ENCODE measurements at places on chromosomes 3 and 15. TPM values are rescaled to one million over a fixed set of nuclear protein-coding genes. Genes with fewer than 3 reads are reported as not detected.

GRCh38 chr3:13072600-13073325, 466 bp downstream of the IQSEC1 start:
- H3K4me1 ChIP-seq: peaks cover 43% of the 10 kb centered on the region
- H3K36me3 ChIP-seq: peaks cover 3% of the 10 kb centered on the region
- peak overlapping the region; percentile 83 for H3K4me3 ChIP-seq
- no peak for DNase-seq

Gene RBP2
- total RNA-seq: not detected

Gene ALDH1A2
- 0.57 TPM for total RNA-seq

- no peak for DNase-seq
- H3K4me3 ChIP-seq: no peak overlapping the region
- peaks cover 13% of the 10 kb centered on the region for H3K27me3 ChIP-seq
- no peak overlapping the region for H3K27ac ChIP-seq
Observed at GRCh38 chr15:68399096-68400065, 32.6 kb downstream of the ITGA11 start.

DNA sequence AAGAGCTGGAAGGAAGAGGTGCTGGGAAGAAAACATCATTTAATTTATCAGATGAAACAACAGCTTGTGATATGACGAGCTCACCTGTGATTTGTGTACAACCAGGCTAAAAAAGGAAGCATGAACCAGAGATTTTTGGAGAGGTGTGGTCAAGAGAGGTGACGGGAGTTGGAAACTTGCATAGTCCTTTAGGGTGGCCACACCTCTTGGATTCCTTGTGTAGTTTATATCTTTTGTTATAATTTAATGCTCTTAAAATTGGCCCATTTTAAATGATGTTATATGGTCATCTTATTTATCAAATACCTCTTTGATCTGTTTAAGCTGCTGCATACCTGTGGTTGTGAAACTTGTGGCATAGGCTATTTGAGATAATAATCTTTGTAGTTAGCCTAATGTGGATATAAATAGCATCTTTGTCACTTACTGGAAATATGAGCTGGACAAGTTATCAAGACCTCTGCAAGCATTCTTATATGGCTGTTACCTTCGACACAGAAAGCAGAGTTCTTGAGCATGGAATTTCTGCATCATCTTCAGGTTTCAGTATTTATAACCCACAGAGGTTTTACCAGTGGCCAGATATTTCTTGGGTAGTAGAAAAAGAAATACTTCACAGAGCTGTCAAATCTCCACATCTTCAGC, 49.1 kb downstream of the IL1RAP start:
- peaks cover 62% of the 10 kb centered on the region for H3K36me3 ChIP-seq
- peak overlapping the region; percentile 87 for H3K27ac ChIP-seq
- DNase-seq: no peak
- H3K27me3 ChIP-seq: no peaks in the 10 kb centered on the region
- H3K4me3 ChIP-seq: peak overlapping the region; percentile 59
- peaks cover 70% of the 10 kb centered on the region for H3K4me1 ChIP-seq

Gene PAK6
- total RNA-seq: 0.33 TPM

GRCh38 chr15:79282371-79283251, at the start of gene ANKRD34C:
Gene ANKRD34C, plus strand, starts transcription at chr15:79282722. Its CDS starts 10,563 bp downstream, at chr15:79293285.
- peaks cover 2% of the 10 kb centered on the region for H3K4me1 ChIP-seq
- H3K4me3 ChIP-seq: no peak within 1 kb of the TSS
- peaks cover 3% of the 10 kb centered on the region for H3K36me3 ChIP-seq
- H3K27ac ChIP-seq: no peak within 1 kb of the TSS
- DNase-seq: no peak

Gene CPN2
- not detected for total RNA-seq

DNA sequence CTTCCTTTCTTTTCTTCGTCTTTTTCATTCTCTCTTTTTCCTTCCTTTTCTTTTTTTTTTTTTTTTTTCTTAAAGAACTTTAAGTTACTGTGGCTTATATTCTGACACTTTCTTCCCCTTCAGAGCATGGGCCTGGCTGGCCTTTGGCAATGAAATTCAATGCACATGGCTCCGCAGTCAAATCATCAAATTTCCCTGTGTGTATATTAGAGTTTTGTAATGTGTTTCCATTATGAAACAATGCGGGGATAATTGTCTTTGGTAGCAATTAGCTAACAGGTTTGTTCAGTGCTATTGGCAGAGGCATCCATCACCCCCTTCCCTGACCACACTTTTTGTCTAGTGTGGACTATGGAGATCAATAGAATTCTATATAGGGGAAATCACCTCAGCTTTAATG, 80.5 kb downstream of the CDIN1 start:
- no peak for DNase-seq
- H3K27ac ChIP-seq: no peak overlapping the region
- H3K4me3 ChIP-seq: no peak overlapping the region
- H3K36me3 ChIP-seq: no peaks in the 10 kb centered on the region
- no peaks in the 10 kb centered on the region for H3K4me1 ChIP-seq

Gene ARHGEF26
- 0.12 TPM for total RNA-seq

GRCh38 chr3:28150465-28151206, 90.8 kb upstream of the CMC1 start:
- peaks cover 2% of the 10 kb centered on the region for H3K4me1 ChIP-seq
- no peak overlapping the region for H3K4me3 ChIP-seq
- H3K27ac ChIP-seq: no peak overlapping the region

Gene GPR27
- total RNA-seq: 1.0 TPM

DNA sequence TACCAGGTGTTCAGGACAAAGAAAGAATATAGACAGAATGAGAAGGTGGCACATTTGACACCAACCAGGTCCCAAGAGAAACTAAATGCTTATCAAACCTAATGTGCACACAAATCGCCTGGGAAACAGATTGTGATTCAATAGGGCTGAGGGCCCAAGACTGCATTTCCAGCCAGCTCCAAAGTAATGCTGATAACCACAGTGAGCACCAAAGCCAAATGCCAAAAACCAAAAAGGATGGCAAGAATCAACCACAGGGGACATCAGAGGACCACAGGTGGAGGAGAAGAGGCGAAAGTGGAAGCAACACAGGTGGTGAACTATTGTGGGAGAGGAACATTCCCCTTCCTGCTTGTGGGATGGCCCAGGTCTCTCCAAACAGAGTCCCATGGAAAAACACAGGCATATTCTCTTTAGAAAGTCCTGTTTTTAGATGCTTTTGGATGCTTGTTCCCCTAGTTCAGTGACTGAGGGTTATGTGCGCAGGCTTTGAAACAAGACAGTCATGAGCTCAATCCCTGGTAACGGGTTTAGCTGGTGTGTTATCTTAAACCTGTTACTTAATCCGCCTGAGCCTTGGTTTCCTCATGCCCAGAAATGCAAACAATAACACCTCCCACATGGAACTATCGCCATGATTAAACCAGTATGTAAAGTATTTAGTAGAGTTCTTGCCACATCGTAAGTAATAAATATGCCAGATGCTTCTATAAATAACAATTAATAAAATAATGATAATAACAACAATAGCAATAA, 241.7 kb downstream of the ATP8B4 start:
- H3K27me3 ChIP-seq: no peaks in the 10 kb centered on the region
- H3K4me1 ChIP-seq: no peaks in the 10 kb centered on the region
- H3K36me3 ChIP-seq: peaks cover 16% of the 10 kb centered on the region

GRCh38 chr15:73872346-73872745, 1.0 kb upstream of the TBC1D21 start:
- H3K27ac ChIP-seq: no peak overlapping the region
- DNase-seq: no peak
- no peak overlapping the region for H3K4me3 ChIP-seq
- no peaks in the 10 kb centered on the region for H3K36me3 ChIP-seq

- no peak overlapping the region for H3K4me3 ChIP-seq
- H3K27me3 ChIP-seq: no peaks in the 10 kb centered on the region
- H3K36me3 ChIP-seq: no peaks in the 10 kb centered on the region
- no peak overlapping the region for H3K27ac ChIP-seq
- no peaks in the 10 kb centered on the region for H3K4me1 ChIP-seq
Observed at GRCh38 chr3:22980346-22980745, 222.8 kb upstream of the UBE2E2 start.

DNA sequence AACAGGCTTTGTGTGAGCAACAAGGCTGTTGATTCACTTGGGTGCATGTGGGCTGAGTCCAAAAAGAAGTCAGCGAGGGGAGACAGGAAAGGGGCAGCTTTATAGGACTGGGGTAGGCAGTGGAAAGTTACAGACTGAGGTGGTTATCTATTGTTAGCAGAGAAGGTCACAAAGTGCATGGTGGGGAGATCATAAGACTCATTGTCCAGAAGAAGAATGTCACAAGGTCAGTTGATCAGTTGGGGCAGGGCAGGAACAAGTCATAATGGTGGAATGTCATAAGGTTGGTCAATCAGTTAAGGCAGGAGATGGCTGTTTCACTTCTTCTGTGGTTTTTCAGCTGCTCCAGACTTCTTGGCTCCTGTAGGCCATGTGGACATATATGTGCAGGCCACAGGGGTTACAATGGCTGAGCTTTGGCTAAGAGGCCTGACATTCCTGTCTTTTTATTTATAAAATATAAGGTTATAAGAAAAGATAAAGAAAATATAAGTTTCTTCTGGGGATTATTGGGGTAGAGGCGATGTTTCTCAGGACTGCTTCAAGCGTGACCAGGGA, 69.5 kb upstream of the SNTN start:
- no peaks in the 10 kb centered on the region for H3K36me3 ChIP-seq
- no peaks in the 10 kb centered on the region for H3K27me3 ChIP-seq
- no peak overlapping the region for H3K27ac ChIP-seq

Gene SI
- total RNA-seq: not detected

- no peaks in the 10 kb centered on the region for H3K36me3 ChIP-seq
- H3K4me3 ChIP-seq: no peak overlapping the region
- no peaks in the 10 kb centered on the region for H3K4me1 ChIP-seq
Observed at GRCh38 chr3:131535596-131535995, 32.8 kb upstream of the MRPL3 start.

Gene CD200
- total RNA-seq: 144 TPM

- no peak overlapping the region for H3K4me3 ChIP-seq
- H3K27ac ChIP-seq: no peak overlapping the region
- H3K4me1 ChIP-seq: peaks cover 13% of the 10 kb centered on the region
- H3K27me3 ChIP-seq: no peaks in the 10 kb centered on the region
- no peak for DNase-seq
Observed at GRCh38 chr15:25422021-25422420, 16.8 kb downstream of the UBE3A start.

- peak; percentile 77 for DNase-seq
- H3K27ac ChIP-seq: no peak overlapping the region
- H3K27me3 ChIP-seq: peaks cover 7% of the 10 kb centered on the region
- H3K4me1 ChIP-seq: peaks cover 3% of the 10 kb centered on the region
- H3K36me3 ChIP-seq: no peaks in the 10 kb centered on the region
- H3K4me3 ChIP-seq: no peak overlapping the region
Observed at GRCh38 chr3:149717391-149718056, 34.8 kb downstream of the COMMD2 start.

DNA sequence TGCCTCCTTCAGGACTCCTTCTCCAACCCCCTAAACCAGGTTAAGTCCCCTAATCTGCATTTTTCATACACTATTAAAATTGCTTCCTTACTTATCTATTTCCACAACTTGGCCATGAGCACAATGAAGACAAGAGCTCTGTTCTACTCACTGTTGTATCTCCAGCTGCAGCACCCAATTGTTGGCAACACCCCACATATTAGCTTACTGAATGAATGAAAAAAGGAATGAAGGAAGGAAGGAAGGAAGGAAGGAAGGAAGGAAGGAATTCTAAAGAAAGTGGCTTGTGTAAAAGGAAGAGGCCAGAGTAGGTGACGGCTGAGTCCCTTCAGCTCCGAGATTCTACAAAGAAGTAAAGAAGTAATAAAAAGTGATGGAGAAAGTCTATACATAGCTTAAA, 444.7 kb downstream of the ERC2 start:
- H3K36me3 ChIP-seq: no peaks in the 10 kb centered on the region
- H3K4me3 ChIP-seq: no peak overlapping the region
- H3K27ac ChIP-seq: no peak overlapping the region
- no peaks in the 10 kb centered on the region for H3K27me3 ChIP-seq
- no peak for DNase-seq

DNA sequence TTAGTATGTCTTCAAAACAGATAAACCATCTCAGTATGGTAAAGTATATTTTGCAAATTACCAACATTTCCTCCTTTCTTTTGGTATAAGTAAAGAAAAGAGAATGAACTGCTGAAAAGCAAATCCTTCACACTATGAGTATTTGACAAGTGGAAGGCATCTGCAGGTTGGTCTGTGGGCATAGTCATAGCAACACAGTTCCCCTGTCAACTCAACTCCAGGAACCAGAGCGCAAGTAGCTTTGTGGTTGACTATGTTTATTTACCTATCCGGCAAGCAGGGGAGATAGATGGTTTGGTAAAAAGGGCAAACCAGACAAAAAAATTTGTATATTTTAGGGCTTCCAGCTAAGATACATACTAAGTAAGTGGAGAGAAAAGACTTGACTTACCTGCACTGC, 88.3 kb upstream of the PPIB start:
- DNase-seq: peak; percentile 72
- peaks cover 22% of the 10 kb centered on the region for H3K36me3 ChIP-seq
- H3K4me1 ChIP-seq: peaks cover 35% of the 10 kb centered on the region
- H3K4me3 ChIP-seq: no peak overlapping the region
- H3K27me3 ChIP-seq: no peaks in the 10 kb centered on the region
- H3K27ac ChIP-seq: peak overlapping the region; percentile 51

Gene ADAMTS9
- total RNA-seq: not detected

Gene EPHB3
- total RNA-seq: not detected

- no peak for DNase-seq
- no peak overlapping the region for H3K27ac ChIP-seq
- H3K36me3 ChIP-seq: no peaks in the 10 kb centered on the region
- H3K4me1 ChIP-seq: peaks cover 8% of the 10 kb centered on the region
- peaks cover 21% of the 10 kb centered on the region for H3K27me3 ChIP-seq
- no peak overlapping the region for H3K4me3 ChIP-seq
Observed at GRCh38 chr15:38997841-38998240, 433.2 kb upstream of the RASGRP1 start.

DNA sequence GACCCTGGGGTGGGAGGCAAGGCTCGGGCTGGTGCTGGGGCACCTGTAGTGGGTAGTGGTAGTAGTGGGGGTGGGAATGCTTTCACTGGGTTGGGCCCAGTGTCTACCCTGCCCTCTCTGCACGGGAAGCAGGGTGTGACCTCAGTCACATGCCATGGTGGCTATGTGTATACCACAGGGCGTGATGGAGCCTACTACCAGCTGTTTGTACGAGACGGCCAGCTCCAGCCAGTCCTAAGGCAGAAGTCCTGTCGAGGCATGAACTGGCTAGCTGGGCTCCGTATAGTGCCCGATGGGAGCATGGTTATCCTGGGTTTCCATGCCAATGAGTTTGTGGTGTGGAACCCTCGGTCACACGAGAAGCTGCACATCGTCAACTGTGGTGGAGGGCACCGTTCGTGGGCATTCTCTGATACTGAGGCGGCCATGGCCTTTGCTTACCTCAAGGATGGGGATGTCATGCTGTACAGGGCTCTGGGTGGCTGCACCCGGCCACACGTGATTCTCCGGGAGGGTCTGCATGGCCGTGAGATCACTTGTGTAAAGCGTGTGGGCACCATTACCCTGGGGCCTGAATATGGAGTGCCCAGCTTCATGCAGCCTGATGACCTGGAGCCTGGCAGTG, 5.2 kb downstream of the DALRD3 start:
- no peak for DNase-seq
- H3K27me3 ChIP-seq: no peaks in the 10 kb centered on the region
- no peak overlapping the region for H3K27ac ChIP-seq
- H3K4me1 ChIP-seq: peaks cover 16% of the 10 kb centered on the region
- H3K4me3 ChIP-seq: no peak overlapping the region
